Endodermal cell (in vitro differentiated cells): ENCODE measurements at places on chromosomes 16 and 17.

- DNase-seq = no peak
These were observed 590.6 kb downstream of the MAF start for GRCh38 chr16:79009896-79010295.

DNA sequence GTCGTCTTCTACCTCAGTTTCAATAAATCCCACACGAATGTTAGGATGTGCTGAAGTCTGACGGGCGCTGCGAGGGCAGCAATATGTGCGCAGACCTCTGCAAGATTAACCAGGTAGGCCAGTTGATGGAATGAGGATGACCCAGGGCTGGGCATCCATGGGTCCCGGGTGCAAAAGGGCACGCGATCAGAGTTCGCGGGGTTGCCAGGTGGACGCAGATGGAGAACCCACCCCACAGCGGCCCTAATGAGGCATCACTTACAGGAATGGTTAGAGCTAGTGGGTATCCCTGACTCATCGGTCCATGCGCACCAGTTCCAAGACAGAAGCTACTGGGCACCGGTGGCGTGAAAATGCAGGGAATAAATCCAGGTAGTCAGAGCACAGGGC, 2116.0 kb downstream of the TP53TG3F start:
- no peak for DNase-seq

GRCh38 chr17:17258998-17259397, 22.0 kb upstream of the FLCN start:
- DNase-seq = no peak

- DNase-seq = no peak
These were observed 2.5 kb downstream of the TK1 start for GRCh38 chr17:78184351-78184750.

DNA sequence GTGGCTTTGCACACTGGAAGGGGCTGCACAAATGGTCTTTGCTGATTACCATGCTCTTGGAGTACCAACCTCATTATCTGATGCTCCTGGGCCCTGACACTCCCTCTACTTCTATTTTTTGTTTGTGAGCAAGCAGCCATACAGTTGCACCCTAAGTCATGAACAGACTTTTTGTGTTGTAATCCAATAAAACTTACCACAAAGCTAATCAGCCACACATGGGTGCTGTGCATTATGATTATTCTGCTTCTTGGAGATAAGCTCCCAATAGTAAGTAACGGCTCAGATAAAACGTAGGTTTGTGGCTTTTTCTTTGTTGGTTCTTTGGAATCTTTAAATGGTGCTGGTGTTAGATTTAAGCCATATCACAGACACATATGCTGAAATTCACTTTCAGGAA, 76.2 kb downstream of the CCT6B start:
- DNase-seq = no peak

DNA sequence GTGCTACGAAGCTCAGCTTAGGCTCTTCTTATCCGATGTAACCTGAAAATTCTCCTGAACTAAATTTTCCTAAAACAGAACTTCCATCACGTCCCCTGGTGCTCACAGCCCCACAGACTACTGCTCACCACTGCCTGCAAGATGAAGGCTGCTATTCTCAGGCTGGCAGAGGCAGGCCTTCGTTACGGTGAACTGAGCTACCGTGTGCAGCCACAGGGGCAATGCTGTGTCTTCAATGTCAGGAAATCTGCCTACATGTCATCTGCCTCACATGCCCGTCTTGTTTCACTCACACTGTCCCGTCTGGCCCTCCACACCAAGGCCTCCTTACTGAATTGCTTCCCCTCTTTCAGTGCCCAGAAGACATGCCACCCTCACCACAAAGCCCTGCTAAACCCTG, 15.9 kb downstream of the EMC8 start:
- DNase-seq = no peak

GRCh38 chr16:1398826-1399581, 15.5 kb downstream of the UNKL start:
- DNase-seq = no peak

DNA sequence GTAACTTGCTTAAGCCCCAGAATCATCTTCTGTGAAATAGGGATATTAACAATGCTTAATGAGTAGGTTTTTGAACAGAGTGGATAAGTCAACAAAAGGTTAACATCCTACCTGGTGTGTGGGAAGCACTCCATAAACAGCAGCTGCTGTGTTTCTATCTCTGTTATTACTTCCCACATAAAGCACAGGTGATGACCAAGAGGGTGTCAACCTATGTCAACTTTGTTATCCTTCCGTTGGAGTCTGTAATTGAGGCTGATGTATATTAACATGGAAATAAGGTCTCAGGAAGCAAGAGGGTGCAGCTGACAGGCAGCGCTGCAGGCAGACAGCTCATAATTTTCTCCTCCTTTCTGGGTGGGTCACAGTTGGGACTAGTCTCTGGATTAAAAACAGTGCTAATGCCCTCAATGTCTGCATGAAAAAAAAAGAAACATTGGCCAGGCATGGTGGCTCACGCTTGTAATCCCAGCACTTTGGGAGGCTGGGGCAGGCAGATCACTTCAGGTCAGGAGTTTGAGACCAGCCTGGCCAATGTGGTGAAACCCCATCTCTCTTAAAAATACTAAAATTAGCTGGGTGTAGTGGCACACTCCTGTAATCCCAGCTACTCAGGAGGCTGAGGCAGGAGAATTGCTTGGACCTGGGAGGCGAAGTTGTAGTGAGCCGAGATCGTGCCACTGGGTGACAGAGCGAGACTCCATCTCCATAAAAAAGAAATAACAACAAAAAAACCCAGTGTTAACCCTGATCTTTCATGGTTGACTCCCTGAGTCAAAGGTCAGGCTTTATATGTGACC, 269.6 kb downstream of the SNX29 start:
- DNase-seq = no peak

DNA sequence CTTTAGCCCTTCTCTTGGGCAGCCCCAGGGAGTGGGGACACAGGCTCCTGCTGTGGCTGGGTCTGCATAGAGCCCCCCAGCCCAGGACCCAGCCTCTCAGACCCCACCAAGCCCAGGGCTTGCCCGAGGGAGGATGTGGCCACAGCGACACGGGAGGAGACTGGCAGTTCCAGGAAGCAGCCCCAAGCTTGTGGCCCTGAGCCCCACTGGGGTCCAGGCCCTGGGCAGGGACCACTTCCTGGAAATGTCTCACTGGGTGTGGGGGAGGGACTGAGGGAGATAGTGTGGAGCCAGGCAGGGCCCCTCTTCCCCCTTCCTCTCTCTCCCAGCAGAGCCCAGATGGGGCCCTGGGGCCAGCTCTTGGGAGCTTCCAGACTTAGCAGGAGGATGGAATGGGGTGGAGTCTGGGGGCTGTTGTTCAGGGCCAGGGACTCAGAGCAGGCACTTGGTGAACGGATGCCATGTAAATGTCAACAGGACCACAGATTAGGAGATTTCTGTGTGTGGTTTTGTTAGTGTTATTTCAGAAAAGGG, 35.3 kb downstream of the ADGRG5 start:
- no peak for DNase-seq

- no peak for DNase-seq
These were observed 2.6 kb downstream of the FZD2 start for GRCh38 chr17:44559634-44560554.

DNA sequence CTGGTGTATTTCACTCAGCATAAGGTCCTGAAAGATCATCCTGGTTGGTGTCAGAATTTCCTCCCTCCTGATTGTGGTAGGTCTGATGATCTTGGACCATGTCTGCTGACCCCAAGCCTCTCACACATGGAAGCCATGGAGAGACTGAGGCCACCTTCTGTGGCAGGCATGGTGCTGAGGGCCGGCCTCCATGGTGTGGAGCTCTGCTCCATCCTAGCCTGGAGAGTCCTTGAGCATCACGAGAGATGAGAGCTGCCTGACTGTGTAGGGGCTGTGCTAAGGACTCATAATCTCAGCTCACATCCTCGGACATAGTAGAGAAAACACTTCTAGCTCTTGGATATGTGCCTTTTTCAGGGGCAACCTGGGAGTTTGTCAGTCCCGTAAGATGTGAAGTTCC, 40.6 kb downstream of the MPRIP start:
- no peak for DNase-seq

GRCh38 chr16:84810518-84811273, 9.1 kb upstream of the CRISPLD2 start:
- no peak for DNase-seq

- DNase-seq = peak; percentile 95
These were observed 1.4 kb downstream of the PHF23 start for GRCh38 chr17:7237761-7238419.

DNA sequence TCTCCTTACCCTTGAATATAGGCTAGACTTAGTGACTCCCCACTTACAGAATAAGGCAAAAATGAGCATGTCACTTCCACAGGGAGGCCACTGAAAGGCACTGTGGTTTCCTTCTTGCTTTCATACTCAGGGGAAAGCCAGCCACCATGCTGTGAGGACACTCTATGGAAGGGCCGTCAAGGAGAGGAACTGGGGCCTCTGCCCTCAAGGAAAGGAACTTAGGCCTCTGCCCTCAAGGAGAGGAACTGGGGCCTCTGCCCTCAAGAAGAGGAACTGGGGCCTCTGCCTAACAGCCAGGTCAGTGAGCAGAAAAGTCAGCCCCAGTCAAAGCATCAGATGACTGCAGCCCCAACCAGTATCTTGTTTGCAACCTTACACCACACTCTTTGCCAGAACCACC, 30.1 kb downstream of the VPS35 start:
- DNase-seq = no peak

- no peak for DNase-seq
These were observed 57.4 kb downstream of the EMP2 start for GRCh38 chr16:10522966-10523365.

- DNase-seq = no peak
These were observed 425.3 kb downstream of the CA10 start for GRCh38 chr17:51733166-51733565.

DNA sequence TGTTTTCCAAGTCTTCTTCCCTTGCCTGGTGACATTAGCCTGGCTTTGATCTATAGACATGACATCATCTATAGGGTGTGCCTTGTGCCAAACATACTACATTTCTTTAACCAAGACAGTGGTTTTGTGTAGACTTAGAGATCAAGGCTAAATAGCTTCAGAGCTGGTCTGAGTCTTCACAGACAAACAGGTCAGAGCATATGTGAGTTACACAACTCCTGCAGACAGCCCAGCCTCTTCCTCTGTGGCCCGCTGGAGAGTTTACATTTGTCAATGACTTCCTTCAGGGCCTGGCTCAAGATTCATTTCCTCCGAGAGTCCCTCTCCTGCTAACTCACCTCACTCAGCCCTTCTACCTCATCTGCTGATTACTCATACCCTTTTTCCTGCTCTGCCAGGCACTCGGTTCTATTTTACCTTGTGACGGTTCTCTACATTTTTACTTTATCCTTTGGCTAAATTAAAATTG, 73.1 kb upstream of the TANC2 start:
- peak; percentile 67 for DNase-seq

DNA sequence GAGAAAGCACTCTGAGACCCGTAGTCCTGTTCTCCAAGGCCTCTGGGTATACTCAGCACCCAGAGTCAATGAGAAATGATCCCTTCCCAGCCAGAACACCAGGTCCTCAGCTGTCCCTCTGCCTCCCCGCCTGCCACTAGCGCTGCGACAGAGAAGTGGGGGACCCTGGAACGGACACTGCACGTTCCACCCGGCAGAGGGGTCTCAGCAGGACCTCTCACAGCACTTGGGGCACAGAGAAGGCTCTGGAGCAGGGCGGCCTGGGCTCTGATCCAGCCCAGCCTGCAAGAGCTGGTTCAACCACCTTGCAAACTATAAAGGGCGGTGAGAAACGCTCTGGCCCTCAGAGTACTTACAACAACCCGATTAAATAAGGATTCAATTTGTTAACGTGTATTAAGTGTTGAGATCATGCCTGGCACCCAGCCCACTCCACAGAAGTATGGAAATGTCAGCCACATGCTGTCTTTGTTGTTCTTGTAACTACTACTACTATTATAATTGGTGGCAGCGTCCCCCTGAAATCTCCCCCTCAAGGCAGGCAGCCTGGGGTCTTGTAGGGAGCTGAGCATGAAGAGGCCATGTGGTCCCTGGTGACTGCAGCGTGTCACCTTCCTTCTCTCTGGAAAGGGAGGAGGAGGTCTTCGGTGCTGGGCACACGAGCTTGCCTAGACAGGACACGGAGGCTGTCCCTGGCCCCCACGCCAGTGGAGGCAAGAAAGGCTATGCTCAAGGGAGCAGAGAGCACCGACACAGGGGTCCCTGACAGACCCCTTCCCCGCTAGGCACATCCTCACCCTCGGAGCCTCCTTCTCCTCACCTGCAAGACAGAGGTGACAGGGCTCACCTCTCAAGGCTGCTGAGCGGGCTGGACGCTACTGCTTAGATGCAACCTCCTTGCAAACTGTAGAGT, 2.4 kb downstream of the OSGIN1 start:
- no peak for DNase-seq

DNA sequence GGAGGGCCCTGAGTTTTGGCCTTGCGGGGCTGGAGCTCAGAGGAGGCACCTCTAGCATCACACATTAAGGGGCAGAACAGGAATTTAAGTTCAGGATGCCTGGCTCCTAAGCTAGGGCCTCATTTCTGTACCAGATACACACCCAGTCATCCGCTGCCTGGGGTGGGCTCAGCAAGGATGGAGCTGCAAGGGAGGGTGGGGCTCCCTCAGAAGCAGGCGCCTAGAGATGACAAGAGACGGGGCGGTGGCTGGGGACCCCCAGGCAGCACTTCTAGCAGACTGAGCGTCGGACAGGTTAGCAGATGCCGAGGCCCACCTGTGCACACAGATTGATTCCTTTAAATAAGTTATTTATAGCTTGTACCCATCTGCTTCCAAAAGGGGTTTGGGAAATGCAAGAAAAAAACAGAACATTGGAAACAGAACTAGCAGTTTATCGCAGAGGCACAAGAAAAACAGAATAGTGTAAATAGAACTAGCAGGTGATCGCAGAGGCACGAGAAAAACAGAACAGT, 47.6 kb upstream of the CBFA2T3 start:
- no peak for DNase-seq

- DNase-seq = no peak
These were observed 31.3 kb downstream of the ZNF423 start for GRCh38 chr16:49824593-49824992.

DNA sequence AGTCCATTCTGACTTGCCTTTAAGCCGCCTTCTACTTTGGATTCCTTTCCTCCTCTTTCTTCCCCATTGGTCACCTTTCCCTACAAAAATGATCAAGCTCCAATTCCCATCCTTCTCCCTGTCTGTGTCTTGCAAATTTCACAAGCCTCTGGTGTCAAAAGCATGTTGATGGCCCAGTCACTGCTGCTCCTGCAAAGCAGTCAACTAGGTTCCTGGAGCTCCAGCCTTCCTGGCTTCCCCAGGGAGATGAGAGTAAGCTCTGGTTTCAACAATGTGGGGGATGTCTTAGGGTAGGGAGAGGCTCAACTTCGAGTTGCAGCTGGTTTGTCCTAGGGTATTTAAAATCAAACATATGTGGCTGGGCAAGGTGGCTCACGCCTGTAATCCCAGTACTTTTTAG, 36.1 kb upstream of the HELZ start:
- DNase-seq = peak; percentile 80

DNA sequence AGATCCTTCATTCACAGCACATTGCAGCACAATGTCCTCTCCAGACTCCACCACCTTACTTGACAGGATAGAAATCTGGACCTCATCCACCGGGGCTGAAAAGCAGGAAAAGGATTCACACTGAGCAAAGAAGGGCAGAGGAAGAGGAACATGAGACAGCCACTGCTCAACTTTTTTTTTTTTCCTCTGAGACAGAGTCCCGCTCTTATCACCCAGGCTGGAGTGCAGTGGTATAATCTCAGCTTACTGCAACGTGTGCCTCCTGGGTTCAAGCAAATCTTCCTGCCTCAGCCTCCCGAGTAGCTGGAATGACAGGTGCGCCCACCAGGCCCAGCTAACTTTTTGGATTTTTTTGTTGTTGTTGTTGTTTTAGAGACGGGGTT, 34.4 kb downstream of the PECAM1 start:
- no peak for DNase-seq

- DNase-seq = no peak
These were observed 19.5 kb downstream of the BCL7C start for GRCh38 chr16:30874244-30874820.

GRCh38 chr17:7444682-7445618, at the start of gene CHRNB1:
Gene CHRNB1 (plus strand): TSS chr17:7445061. CDS start chr17:7445128, 67 bp downstream.
- peak; percentile 98 for DNase-seq
